ENCODE measurements at places on chromosomes 7 and 10. TPM values are rescaled to one million over a fixed set of nuclear protein-coding genes. Genes with fewer than 3 reads are reported as not detected.

Gene HOXA7
- 20.9 TPM for total RNA-seq

Gene TLX1
- not detected for total RNA-seq

Gene PRLHR
- not detected for total RNA-seq

Gene CHST3
- 49.3 TPM for total RNA-seq

Gene OR2A12
- not detected for total RNA-seq

Gene ZPBP
- not detected for total RNA-seq

Gene GRM3
- total RNA-seq: not detected

Gene GPRIN2
- total RNA-seq: not detected

- no peak for DNase-seq
Observed at GRCh38 chr7:80858141-80858903, 60.5 kb downstream of the SEMA3C start.

DNA sequence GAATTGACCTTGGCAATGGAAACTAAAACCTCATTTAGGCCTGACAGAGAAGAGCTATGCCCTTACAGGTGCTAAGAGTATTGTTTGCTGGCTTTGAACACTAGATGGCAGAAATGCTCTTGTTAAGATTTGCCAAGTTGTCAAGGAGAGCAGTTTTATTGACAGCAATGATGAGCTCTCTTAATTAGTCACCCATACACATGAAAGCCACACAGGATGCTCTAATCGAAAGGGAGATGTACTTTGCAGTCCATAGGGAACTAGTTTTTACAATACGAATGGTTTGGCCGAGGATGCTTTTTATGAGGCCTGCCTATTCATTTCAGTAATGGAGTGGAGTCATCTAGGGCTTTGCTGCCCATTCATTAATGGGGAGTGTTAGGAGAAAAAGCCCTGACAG lies 45.4 kb upstream of the MBL2 start:
- DNase-seq: peak; percentile 68

GRCh38 chr7:20241911-20242261 lies 24.7 kb upstream of the MACC1 start:
- DNase-seq: no peak

GRCh38 chr7:139991269-139991666 lies 71.5 kb downstream of the PARP12 start:
- no peak for DNase-seq

DNA sequence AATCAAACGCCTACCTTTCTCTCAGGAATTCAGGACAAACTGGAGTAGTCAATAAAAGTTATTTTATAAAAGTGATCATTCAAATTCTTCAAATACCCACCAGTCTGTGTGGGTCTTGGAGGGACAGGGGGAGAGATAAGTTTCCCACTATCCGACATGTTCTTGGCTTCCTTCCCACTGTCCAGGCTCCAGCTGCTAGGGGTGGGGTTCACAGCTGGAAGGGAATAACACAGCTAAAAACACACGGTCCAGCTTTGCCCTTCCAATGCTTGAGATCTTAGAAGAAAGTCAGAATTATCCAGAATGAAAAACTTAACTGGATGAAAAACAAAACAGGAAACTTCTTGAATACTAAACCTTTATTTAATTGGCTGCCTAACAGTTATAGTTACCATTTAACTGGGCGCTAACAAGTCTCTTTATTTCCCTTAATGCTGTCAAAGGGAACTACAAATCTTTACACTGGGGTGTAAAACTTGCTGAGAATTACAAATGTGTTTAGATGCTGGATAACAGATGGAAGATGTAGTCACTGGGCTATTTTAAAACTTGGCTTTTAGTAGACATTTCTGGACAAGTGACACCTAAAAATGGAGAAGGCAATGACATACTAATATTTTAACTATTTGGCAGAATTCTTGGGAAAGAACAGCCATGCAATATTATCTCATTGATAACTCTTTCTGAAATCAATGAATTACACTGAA lies 172.8 kb upstream of the IMMP2L start:
- peak; percentile 60 for DNase-seq

DNA sequence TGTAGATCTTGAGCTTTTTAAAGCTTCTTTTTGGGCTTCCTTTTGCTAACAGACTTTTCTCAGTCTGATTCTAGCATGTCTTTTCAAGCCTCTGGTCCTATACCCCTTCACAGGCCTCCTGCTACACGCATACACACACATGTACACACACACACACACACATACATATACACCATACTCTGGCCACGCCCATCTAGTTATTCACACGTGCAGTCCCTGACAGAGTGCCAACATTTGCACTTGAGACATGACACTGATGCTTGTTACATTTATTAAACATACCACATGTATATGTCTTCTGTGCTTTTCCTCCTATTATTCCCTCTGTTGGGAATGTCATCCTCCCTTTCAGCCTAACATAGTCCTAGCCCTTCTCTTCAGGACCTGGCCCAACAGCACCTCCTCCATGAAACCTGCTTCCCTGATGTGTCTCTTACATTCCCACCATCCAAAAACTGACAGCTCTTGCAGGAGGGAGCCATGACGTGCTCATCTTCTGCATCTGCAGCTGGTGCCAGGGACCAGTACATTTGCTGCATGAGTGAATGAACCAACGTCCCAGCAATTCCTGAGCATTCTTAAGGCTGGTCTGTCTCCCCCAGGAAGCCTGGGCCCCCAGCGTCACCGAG lies 222.1 kb downstream of the ARHGAP12 start:
- no peak for DNase-seq

GRCh38 chr10:11208243-11208642 lies 190.6 kb downstream of the CELF2 start:
- DNase-seq: no peak

GRCh38 chr7:11737723-11738122 lies 94.3 kb downstream of the THSD7A start:
- no peak for DNase-seq

DNA sequence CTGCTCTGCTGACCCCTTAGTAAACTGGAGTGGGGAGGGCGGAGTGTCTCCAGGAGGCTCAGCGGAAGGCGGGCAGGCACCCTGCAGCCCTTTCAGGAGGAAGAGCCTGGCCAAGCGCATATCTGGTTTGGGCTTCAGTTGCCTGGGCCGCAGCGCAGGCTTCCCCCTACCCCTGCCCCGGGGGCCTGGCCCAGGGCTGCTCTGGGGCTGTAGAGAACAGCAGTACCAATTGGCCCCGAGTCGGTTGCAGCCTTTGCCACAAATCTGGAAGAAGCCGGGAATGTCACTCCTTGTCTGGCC lies 28.1 kb upstream of the JAKMIP3 start:
- DNase-seq: no peak

GRCh38 chr10:112842832-112843360 lies 107.2 kb upstream of the TCF7L2 start:
- peak; percentile 92 for DNase-seq

GRCh38 chr7:143299840-143300239 lies 11.7 kb downstream of the CASP2 start:
- peak; percentile 31 for DNase-seq
